ENCODE measurements at places on chromosomes 2 and 18.

GRCh38 chr2:48514348-48515003, 15.5 kb upstream of the STON1 start:
- DNase-seq: no peak

DNA sequence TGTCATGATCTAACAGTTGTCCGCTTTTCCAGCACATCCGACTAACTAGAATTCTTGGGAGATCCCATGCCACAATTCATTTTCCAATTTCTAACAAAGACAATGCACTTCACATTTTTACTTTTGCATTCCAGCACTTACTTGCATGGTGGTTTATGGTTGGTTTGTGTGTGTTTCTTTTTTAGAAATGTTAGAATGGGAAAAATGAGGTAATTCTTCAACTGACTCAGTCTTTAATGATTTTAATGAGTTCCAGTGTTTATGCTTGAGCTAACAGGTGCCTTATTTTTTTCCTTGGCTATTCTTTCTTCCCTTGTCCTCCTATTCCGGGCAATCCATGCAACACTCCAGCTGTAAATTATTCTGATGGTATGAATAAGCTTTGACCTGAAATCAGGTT, 46.4 kb downstream of the SLC8A1 start:
- DNase-seq: no peak

- peak; percentile 69 for DNase-seq
Measured at GRCh38 chr2:231662811-231663457, 45.4 kb upstream of the PTMA start.

- no peak for DNase-seq
Measured at GRCh38 chr2:49950646-49951045, 796.3 kb upstream of the FSHR start.

DNA sequence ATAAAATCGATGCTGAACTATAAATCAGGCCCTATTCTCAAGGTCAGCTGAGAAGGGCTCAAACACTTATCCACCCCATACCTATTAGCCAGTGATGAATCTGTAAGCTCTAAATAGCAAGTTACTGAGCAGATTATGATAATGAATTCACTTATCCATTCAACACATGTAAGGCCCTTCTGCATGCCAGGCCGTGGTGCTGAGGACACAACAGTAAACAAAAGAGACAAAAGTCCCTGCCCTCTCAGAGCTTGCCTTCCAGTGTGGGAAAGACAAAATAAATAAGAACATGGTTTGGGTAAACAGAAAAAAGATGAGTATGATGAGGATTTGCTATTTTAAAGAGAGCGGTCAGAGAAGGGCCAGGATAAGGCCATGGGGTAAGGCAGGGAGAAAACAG, 11.7 kb downstream of the TTC32 start:
- no peak for DNase-seq

GRCh38 chr2:108073415-108074072, 87.2 kb downstream of the SLC5A7 start:
- DNase-seq: no peak

- DNase-seq: no peak
Measured at GRCh38 chr2:128439791-128440665, 121.4 kb upstream of the HS6ST1 start.

DNA sequence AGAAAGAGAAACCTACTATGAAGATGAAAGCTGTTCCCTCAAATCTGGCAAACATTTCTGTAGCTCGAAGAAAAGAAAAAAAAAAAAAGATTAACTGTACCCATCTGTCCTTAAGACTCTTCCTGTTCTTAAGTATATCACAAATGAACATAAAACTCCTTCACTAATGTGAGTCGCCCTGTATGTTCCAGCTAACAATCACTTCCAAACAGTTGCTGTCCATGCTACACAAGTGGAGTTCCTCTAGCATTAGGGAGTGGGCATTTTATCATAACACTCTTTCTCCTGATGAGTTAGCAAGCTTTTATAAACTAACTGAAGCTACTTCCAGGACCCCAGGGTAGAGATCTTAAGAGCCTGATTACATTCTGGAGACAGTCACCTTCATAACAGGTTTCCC, 5.8 kb downstream of the CUL3 start:
- no peak for DNase-seq

GRCh38 chr2:25483607-25484266, 142.0 kb upstream of the DNMT3A start:
- DNase-seq: no peak

Data from lower lobe of right lung (tissue), 2 donors.